Sigmoid colon (tissue), 7 donors: ENCODE measurements at places on chromosomes 2 and 18.

- no peak for DNase-seq
Observed at GRCh38 chr2:215619989-215620388, 184.1 kb upstream of the FN1 start.

- DNase-seq, result peak; percentile 74
Observed at GRCh38 chr2:137947728-137948336, 16.4 kb upstream of the HNMT start.

GRCh38 chr18:57959278-57959677 is 84.7 kb upstream of the NEDD4L start:
- DNase-seq, result no peak

GRCh38 chr2:160239436-160239835 is 39.4 kb upstream of the ITGB6 start:
- DNase-seq, result no peak
